ENCODE measurements at places on chromosomes 5 and 9.

GRCh38 chr5:67200809-67201562, 4.4 kb upstream of the CD180 start:
- no peak for DNase-seq

DNA sequence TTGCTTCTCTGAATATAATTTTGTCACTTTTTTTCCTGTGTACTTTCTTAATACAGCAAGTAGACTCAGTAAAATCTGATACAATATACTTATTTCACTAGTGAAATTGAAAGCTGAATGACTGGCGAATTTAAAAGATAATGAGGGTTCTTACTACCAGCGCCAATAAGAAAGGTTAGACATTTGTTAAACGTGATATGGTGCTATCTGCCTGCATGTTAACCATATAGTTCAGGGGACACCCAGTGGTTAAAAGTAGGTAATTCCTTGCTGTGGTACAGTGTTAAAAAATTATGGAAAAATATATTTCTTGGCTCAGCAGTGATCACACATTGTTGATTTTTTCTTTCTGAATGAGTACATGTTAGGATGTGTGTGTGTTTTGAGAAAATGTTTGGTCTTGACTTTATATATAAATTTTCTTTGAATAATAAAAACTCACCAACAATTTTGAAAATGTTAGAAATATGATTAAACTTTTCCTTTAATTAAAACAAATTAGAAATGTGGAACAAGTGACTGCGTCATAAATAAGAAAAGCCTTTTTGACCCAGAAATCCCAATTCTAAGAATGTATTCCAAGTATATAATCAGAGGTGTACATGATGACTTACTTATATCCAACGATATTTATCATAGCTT, 25.8 kb downstream of the CAST start:
- no peak for DNase-seq

- DNase-seq = no peak
Observed at GRCh38 chr5:173490681-173491080, 125.8 kb downstream of the BOD1 start.

DNA sequence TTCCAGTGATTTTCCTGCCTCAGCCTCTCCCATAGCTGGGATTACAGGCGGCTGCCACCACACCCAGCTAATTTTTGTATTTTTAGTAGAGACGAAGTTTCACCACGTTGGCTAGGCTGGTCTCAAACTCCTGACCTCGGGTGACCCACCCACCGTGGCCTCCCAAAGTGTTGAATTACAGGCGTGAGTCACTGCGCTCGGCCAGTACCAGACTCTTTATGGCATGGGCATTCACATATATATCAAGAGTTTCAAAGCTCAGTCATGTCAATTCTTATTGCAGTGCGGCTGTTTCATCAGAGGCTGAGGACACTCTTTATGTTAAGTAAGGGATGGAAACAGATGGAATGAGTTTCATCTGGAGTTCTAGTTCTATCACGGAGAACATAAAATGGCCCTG, 315.2 kb upstream of the CDH6 start:
- no peak for DNase-seq

GRCh38 chr9:19193029-19193324, 37.5 kb upstream of the DENND4C start:
- no peak for DNase-seq

DNA sequence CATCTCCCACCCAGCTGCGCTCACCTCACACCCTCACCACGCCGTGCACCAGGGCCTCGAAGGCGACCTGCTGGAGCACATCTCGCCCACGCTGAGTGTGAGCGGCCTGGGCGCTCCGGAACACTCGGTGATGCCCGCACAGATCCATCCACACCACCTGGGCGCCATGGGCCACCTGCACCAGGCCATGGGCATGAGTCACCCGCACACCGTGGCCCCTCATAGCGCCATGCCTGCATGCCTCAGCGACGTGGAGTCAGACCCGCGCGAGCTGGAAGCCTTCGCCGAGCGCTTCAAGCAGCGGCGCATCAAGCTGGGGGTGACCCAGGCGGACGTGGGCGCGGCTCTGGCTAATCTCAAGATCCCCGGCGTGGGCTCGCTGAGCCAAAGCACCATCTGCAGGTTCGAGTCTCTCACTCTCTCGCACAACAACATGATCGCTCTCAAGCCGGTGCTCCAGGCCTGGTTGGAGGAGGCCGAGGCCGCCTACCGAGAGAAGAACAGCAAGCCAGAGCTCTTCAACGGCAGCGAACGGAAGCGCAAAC, 1.1 kb downstream of the POU4F3 start:
- DNase-seq = no peak

DNA sequence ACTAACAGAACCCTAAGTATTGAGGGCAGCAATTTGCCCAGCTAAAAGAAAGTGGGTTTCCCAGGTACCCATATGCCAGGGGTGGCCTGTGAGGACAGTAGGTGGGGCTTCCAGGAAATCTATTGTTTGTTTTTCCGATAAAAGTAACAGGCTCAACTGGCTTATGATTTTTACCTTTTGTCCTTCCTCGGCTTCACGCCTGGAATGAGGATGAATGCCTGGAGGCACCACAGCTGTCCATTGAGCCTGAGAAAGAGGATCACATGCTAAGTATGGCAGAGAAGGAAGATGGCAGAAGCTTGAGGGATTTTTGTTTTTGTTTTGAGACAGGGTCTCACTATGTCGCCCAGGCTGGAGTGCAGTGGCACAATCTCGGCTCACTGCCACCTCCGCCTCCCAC, 84.1 kb downstream of the KLF4 start:
- DNase-seq = no peak

- no peak for DNase-seq
Observed at GRCh38 chr9:10251490-10251889, 361.3 kb downstream of the PTPRD start.

DNA sequence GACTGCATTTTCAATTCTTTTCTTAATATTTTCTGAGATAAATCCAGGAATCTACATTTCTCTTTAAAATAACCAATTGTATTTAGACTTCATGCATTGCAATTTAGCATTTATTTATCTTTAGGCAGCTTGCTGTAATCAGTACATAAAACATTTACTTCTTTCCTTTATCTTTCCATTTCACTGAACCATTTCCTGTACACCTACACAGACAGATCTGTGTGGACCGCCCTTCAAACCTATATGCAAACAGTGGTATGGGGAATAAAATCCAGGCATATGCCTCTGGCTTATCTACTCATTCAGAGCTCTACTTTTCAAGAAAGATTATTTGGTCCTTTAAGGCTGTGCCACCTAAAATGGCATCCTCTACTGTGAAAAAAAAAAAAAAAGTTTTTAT, 640.0 kb downstream of the MAT2B start:
- no peak for DNase-seq

- no peak for DNase-seq
Observed at GRCh38 chr5:79936646-79937216, 54.3 kb downstream of the MTX3 start.

GRCh38 chr9:34133436-34133949, 7.0 kb upstream of the DCAF12 start:
- DNase-seq = no peak

DNA sequence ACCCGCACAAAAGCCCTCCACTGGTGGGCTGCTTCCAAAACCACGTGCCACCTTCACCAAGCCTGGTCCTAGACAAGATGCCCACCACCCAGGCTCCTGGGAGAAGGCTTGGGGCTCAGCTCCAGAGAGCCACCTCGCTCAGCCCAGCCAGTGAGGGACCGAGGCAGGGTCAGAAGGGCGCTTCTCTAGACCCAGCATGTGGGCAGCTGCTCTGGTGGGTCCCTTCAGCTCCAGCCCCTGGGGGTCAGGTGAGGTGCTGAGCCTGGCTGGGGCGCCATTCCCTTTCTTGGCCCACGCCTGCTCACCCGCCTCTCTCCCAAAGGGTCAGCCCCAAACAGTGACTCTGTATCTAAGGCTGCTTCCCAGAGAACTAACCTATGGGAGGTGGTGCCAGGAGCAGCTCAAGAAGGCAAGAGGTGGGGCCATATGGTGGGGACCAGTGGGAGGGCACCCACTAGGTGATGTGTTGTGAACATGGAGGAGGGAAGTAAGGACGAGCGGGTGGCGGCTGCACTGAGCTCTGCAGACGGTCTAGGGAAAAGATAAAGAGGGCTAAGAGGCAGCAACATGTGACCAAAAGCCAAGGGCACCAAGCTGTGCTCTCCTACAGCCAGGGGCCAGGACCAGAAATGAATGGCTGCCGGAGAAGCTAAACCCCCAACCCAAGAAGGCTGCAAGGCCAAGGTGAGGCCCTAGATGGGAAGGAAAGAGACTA, 79.3 kb downstream of the CAMSAP1 start:
- DNase-seq = no peak

DNA sequence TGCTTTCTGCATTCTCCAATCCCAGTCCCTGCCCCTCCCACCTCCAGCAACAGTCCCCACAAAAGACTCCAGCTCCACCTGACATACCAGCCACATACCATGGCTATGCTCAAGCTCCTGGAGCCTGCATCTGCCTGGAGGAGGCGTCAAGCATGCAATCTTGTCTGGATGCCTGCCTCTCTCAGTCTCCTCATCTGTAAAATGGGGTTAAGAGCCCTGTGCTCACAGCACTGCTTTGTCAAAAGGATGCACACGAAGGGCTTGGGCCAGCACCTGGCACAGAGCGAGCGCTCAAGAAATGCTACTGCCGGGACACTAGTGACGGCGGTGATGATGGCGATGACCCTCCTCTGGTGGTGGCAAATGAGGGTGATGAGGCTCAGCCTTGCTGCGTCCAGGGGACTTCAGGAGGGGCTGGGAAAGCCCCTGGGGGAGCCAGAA, 202.9 kb upstream of the IER5L start:
- no peak for DNase-seq

GRCh38 chr5:82111191-82111590, 139.4 kb downstream of the ATG10 start:
- no peak for DNase-seq

DNA sequence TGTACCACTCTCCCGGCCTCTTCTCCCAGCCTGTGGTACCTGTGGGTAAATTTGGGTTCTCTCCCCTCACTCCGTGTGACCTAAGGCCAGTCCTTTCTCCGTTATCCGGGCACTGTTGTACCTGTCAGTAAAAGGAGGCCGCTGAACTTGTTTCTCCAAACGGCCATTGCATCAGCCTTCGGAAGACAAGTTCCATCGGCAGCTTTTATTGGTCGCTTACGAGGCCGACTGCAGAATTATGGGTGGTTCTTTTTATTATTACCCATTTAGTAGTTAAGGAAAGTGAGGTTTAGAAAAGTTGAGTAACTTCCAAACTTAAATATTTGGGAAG, 558 bp downstream of the GRPEL2 start:
- no peak for DNase-seq

GRCh38 chr5:56508249-56508648, 275.1 kb upstream of the ANKRD55 start:
- no peak for DNase-seq

DNA sequence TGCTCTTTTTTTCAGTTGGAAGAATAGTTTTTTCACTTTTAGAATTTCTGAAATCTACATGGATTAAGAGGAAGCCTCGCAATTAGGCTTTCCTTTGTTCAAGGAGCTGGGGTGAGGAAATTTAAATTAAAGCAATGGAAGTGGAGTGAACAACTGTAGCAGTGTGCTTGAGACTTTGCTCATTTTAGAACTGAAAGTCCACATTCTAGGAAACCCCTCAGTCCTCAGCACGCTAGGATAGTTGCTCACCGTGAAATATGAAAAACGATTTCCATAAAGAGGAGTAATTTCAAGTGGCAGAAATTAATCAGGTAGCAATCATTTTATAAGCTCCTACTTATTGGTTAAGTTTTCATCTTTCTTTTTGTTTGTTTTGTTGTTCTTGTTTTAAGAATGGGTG, 243.0 kb upstream of the ITGA1 start:
- DNase-seq = no peak

GRCh38 chr9:7980041-7980440, 180.5 kb upstream of the DMAC1 start:
- DNase-seq = no peak

DNA sequence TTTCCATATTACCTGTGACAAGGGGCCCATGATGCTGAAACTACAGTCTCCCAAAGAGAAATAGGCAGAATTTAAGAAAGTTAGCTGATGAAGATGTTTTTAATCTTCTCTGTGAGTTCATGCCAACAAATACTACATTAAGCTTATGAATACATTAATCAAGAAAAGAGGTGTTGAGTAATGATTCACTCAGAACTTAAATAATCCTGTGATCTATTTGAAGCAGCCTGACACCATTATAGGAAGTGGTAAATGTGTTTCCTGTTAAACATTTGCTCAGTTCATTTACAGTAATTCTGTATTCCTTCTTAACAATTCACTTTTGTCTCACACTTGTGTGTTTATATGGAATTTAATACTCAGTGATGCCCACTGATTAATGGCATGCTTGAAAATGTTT, 75.0 kb upstream of the IZUMO3 start:
- DNase-seq = no peak

DNA sequence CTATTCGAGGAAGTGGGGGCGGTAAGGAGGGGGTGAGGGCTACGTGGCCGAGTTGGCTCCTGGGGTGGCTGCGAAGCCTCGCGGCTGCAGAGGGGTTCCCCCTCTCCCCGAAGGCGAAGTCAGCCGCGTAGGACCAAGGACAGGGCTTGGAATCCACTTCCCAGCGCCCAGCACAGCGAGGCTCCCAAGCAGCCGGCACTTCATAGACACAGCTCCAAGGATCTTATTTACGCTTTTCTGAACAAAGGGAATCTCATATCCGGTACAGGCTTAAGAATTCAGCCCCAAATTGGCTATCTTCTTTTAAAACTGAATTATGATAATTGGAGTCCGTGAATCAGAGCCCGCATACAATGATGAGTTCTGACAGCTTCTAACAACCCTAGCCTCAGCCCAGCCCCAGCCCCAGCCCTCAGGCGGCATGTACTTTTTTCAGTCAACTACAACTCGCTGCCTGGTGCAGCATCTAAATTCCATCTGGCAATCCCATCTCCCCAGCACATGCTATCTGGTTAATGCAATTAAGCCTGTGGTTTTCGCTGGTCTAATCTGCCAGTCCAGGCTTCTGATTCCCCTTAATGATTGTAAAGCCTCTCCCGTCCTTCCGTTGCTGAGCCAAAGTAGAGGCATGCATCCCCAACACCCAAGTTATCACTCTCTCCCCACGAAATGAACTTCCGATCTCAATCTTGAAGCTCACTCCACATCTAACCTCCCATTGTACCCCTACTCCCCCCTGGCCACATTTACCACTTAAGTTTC, 1.0 kb downstream of the ELAVL2 start:
- DNase-seq = no peak

GRCh38 chr9:8871796-8872445, 1072.3 kb upstream of the DMAC1 start:
- no peak for DNase-seq

GRCh38 chr9:99967457-99967856, 61.0 kb downstream of the STX17 start:
- no peak for DNase-seq

GRCh38 chr9:36136272-36136893, at the start of gene GLIPR2:
Gene GLIPR2, plus strand, starts transcription at chr9:36136733. Its CDS starts 46 bp downstream, at chr9:36136779.
- DNase-seq = peak; percentile 59
